Stimulated activated CD4-positive, alpha-beta T cell treated with anti-CD3 and anti-CD28 coated beads, Interleukin-1b, Interleukin-23, amount 100 ng/mL, for 48 hours (primary cell): ENCODE measurements at places on chromosomes 4 and X.

GRCh38 chrX:71534773-71535544 lies 2.1 kb downstream of the OGT start:
- DNase-seq, result no peak

DNA sequence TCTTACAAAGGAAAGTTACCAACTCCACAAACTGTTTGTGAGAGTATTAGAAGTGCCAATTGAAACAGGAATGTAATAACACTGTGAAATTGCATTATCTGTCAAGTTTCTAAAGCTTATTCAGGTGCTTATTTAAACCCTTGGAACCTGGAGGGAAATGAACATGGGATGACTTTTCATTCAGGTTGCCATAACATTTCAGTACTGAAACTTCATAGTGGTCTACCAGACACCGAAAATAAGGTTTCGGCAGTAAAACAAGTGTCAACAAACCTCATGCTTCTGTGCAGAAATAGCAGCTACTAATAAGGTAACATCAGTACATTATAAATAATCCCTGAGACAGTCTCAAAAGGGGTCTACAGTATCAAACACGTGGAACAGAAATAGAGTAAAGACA lies 890.7 kb upstream of the INTU start:
- DNase-seq, result no peak

- DNase-seq, result peak; percentile 7
These were observed 806 bp upstream of the CD99L2 start for GRCh38 chrX:150899191-150899757.

- no peak for DNase-seq
These were observed 65.7 kb upstream of the KCNIP4 start for GRCh38 chr4:22014222-22014741.

DNA sequence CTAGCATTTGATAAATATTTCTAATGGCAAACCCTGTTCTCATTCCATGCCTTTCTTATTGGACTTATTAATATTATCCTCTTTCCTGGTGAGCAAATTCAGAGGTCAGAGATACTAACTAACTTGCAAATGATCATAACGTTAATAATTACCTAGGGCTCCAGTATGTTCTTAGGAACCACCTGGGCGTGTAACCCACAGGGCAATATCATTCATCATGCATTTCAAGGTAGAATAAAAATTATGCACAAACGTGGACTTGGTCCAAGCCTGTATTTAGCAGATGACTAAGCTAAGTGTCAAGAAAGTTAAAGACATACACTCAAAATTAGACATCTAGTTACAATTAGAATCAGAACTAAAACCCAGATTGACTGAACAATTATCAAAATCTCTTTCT lies 850.1 kb downstream of the TRIML1 start:
- DNase-seq, result no peak

DNA sequence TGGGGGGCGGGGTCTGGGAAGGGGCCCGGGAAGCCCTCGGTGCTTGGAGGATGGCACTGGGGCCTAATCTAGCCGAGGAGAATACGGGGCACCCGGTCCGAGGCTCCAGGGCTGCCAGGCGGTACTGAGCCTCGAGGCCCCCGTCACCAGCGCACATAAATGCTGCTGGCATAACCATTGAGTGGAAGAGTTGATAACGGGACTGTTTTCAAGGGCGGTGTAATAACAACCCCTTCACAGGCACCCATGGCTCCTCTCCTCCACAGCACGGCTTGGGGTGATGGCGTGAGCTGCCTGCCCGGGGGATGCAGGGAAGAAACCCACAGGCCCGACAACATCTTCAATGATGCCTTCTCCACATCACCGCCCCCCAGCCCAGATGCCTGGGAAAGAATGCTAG lies 130.7 kb downstream of the FAM53A start:
- no peak for DNase-seq

- DNase-seq, result no peak
These were observed 12.0 kb downstream of the CPLX1 start for GRCh38 chr4:813900-814299.

- peak; percentile 57 for DNase-seq
These were observed 107.5 kb downstream of the VSIG4 start for GRCh38 chrX:65932173-65933084.

DNA sequence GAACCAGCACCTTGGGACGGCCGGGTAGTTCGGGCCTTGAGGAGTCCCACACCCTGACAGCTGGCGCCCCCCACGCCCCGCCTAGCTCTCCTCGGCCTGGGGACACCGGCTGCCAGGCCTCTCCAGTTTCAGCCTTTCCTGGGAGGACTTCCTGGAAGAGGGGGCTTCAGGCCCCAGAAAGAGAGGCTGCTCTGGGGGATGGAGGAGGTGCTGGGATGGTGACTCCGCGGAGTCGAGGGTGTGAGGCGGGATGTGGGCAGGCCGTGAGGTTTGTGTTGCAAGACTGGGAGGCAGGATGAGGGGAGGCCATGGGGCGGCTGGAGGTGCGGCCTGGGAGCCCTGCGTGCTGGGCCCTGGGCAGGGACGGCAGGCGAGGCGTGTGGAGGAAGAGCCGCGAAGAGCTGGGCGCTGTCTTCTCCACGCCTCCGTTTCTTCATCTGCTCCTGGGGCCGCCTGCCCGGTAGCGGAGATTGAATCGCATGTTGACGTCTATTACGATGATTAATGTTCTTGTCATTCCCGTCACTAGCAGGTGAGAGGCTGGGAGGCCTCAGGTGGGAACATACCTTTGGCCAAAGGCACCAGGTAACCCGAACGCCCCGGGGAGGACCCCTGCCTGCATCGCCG lies 918 bp upstream of the FGFRL1 start:
- peak; percentile 79 for DNase-seq

DNA sequence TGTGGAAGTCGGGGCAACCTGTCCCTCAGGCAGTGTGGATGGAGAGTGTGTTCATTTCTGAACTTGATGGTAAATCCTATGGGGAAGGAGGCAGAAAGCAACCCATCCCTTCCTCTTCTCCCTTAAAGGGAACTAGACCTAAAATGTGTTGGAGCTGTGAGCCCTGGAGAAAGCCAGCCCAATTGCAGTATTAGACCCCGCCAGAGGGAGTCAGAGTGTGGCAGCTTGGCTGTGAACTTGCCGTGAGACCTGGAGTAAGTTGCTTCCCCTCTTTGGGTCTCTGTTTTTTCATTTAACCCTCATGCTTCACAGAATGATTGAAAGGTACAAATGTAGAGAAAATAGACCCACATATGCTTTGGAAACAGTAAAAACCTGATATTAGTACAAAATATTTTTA lies 108.7 kb upstream of the PAK3 start:
- no peak for DNase-seq

GRCh38 chrX:30713061-30713525 lies 59.9 kb downstream of the GK start:
- peak; percentile 43 for DNase-seq

DNA sequence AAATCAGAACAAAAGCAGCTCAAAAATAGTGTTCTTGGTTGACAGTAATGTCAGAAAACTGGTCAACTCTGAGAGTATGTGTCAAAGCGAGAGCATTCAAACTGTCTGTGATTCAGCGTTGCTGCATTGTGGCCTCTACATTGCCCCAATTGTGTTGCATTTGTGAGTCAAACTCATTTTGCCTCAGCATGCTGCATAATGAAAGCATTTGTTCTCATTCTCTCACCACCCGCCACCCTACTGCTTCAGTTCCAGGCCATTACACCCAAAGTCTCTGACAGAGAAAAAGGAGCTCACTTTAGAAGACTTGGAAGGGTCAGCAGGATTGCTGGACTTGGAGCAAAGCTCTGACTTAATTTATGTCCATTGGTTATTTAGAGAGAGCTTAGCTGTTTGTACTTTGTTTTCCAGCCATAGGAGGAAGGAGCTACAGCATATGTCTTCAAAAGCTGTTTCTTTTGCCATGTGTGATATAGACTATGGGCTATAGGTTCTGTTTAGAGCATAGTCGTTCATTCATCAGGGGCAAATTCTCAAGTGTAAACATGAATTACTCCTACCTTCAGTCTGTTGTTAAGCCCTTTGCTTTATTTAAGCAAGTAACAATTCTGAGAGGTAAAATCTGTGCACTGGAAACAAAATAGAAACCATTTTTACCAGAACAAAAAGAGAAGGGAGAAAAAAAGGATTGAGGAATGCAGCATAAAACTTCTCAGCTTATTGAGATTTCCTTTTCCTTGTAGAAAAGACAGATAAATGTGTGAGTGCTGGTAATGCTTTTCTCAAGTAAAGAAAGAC lies 153.4 kb upstream of the ANK2 start:
- DNase-seq, result peak; percentile 8

- no peak for DNase-seq
These were observed 73.9 kb downstream of the REPS2 start for GRCh38 chrX:17020356-17020755.

- DNase-seq, result no peak
These were observed 356.6 kb upstream of the MAGEB2 start for GRCh38 chrX:29858714-29859113.

DNA sequence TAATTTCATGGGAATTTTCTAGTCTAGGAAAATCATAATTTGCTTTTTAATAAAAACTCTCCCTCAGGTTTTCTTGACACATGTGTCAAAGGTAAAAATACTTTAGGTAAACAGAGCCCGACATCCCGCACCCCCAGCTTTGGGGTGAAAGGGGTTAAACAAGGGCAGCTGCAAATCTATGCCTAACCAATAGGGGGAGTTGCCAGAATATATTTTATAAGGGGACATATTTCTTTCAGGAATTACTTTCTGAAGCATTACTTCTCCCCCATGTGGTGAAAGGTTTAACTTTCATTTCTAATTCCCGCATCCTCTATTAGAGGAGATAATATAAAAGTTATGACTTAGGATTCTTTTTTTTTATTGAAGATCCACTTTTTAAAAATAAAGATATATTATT lies 53.9 kb upstream of the HEPH start:
- no peak for DNase-seq

- DNase-seq, result no peak
These were observed 53.2 kb downstream of the SPRY1 start for GRCh38 chr4:123449780-123450179.

- DNase-seq, result no peak
These were observed 351.9 kb downstream of the PCDH18 start for GRCh38 chr4:137180349-137180748.

DNA sequence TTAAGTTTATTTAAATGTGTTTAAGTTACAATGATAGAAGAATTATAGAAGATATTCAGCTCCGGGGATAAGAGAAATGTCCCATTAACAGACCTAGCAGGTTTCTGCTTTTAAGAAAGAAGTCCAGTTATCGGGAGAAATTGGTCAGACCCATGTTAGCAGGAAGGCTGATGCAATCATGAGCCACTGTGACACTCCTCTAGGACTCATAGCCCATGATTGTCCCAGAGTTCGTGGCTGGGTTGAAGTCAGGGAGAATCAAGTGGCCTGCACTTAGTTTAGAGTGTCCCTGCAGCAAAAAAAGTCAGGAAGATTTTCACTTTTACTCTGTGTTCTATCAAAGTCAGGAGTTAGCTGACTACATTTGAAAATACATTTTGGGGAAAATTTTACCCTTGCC lies 72.0 kb downstream of the TMEM144 start:
- DNase-seq, result no peak

DNA sequence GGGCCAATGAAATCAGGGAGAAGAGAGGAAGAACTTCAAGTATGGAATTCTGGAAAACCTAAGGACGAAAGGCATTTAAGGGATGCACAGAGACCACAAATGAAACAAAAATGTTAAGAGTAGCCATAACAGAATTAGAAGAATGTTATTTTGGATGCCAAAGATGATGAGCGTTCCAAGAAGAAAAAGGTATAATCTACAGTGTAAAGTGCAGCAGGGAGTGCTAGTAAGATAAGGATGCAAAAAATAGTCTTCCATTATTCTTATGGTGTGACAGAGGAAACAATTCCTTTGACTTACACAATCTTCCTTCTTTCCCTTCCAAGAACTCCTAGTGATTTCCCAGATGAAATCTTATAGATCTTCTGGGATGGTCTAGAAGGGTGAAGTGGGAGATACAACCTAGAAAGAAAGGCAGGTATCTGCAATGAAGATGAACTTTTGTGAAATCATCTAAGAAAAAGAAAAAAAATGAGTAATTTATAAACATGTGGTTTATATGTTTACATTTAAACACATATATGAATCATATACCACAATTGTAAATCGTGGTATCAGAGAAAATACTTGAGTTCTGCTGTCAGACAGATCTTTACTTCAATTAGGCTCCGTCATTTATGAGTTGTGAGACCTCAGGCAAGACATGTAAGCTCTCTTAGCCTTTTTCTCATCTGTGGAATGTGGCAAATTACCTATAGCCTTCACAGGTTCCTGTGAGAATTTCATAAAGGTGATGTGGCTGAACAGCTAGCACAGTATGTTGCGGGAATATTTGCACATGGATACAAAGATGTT lies 8.1 kb downstream of the MORF4L2 start:
- no peak for DNase-seq

DNA sequence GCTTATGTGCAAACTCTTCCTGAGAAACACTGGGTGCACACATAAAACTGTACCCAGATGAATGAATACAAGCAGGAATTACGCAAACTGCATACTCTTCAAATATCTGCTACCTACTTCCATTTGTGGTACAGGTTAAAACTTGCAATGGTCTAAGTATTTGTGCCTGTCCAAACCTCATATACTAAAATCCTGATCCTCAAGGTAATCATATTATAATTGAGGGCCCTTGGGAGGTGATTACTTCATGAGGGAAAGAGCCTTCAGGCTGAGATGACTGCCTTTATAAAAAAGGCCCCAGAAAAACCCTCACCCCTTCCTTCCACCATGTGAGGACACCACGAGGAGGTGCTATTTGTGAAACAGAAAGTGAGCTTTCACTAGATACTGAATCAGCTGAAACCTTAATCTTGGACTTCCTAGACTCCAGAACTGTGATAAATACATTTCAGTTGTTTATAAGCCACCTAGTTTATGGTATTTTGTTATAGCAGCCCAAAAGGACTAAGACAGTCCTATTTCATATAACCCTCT lies 1977.2 kb downstream of the PCDH7 start:
- DNase-seq, result no peak

DNA sequence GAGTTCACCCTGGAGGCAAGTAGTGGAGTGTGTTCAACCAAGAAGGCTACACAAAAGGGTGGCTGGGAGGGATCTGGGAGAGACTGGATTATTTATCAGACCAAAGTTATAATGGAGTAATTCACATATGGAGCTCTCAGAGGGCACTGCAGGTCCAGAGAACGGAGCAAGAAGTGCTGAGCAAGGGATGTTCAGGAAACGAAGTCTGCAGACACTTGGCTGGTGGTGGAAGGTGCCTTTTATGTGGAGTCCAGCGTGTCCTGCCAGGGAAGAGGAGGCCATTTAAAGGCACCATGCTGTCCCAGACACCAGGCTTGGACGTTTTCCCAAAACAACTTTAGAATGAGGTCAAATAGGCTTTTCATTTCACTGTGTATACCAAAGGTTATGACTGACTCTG lies 130.1 kb downstream of the CEP135 start:
- DNase-seq, result no peak
